ENCODE measurements at places on chromosomes 7 and 10.

- no peak for DNase-seq
Measured at GRCh38 chr7:106927536-106927935, 62.5 kb downstream of the PIK3CG start.

- no peak for DNase-seq
Measured at GRCh38 chr7:14125998-14126397, 136.5 kb upstream of the ETV1 start.

DNA sequence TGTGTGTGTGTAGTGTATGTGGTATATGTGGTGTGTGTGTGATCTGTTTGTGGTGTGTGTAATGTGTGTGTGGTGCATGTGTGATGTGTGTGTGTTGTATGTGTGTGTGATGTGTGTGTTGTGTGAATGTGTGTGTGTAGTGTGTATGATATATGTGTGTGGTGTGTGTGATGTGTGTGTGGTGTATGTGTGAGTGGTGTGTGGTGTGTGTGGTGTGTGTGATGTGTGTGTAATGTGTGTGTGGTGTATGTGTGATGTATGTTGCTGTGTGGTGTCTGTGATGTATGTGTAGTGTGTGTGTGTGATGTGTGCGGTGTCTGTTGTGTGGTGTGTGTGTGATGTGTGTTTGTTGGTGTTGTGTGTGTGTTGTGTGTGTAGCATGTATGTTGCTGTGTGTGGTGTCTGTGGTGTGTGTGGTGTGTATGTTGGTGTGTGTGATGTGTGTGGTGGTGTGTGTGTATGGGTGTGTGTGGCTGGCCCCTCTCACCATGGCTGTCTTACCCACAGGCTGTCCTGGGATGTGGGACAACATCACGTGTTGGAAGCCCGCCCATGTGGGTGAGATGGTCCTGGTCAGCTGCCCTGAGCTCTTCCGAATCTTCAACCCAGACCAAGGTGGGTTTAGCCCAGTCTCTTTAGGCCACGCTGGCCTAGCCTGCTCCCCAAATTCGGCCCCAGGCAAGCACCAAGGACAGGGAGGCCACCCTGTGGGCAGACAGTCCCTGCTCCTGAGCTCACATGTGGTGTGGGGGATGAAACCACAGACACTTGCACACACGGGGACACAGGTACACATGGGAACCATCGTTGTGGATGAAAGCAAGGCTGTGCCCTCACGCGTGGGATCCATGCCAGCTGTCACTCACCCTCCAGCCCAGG lies 25.6 kb downstream of the ADCYAP1R1 start:
- DNase-seq: no peak

DNA sequence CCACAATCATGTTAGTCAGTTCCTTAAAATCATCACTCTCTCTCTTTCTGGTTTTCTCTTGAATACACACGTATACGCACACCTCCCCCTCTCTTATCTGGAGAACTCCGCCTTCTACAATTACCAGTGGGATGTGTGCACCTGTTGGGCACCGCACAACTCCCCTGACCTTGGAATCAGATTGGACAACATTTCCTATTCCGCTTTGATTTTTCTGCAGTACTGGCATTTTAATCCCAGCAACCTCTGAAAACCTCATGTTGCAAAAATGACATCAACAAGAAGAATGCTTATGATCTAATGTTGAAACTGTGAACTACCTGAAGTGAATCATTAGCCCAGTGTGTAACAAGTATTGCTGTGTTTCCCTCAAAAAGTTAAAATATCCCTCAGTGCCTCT lies 109.6 kb downstream of the KIAA1217 start:
- no peak for DNase-seq

- no peak for DNase-seq
Measured at GRCh38 chr10:109922358-109922975, 844 bp downstream of the XPNPEP1 start.

DNA sequence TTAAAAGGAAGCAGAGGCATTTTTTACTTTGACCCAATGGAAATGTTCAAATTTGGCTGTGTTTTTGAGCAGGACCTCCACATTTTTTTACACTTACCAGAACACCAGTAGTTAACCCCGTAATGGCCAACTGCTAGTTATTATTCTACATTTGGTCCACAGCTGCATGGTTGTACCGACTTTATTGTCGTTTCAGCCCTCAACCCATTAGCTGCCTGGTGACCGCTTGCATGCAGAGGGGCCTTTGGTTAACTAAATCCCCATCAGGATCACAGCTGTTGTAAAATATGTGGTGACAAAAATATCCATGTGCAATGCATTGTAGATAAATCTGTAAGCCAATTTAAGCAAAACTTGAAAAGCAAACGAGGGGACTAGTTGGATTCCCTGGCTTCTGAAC lies 342.2 kb upstream of the MEOX2 start:
- no peak for DNase-seq

DNA sequence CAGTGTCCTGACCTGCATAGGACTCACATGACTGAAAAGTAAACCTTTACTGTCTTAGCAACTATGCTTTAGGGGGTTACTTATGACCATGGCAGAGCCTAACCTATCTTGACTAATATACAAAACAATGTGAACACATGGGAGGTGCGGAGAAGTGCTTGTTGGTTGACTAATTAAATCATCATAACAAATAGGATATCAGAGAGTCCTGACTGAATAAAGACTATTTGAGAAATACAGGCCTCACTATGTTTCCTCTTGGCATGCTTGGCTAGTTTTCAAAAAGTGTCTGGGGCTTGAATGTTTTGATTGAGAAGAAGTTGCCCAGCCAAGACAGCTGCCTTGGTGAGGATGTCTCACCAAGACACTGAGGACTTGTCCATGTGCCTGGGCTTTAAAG lies 104.4 kb upstream of the PHYHIPL start:
- DNase-seq: no peak

DNA sequence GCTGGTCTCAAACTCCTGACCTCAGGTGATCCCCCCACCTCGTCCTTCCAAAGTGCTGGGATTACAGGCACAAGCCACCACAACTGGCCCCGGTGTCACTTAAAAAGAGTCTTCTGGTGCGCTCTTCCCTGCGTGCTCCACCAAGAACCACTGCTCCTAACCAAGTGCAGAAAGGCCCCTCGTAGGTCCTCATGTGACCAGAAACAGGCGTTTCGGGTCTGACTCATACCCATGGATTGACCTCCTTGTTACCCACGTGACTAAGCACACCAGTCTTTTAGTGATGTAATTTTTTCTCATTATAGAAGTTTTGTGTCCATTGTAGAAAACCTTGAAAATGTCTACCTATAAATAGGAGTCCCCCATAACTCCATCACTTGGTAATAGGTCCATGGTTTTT lies 13.9 kb downstream of the FKBP6 start:
- DNase-seq: no peak

DNA sequence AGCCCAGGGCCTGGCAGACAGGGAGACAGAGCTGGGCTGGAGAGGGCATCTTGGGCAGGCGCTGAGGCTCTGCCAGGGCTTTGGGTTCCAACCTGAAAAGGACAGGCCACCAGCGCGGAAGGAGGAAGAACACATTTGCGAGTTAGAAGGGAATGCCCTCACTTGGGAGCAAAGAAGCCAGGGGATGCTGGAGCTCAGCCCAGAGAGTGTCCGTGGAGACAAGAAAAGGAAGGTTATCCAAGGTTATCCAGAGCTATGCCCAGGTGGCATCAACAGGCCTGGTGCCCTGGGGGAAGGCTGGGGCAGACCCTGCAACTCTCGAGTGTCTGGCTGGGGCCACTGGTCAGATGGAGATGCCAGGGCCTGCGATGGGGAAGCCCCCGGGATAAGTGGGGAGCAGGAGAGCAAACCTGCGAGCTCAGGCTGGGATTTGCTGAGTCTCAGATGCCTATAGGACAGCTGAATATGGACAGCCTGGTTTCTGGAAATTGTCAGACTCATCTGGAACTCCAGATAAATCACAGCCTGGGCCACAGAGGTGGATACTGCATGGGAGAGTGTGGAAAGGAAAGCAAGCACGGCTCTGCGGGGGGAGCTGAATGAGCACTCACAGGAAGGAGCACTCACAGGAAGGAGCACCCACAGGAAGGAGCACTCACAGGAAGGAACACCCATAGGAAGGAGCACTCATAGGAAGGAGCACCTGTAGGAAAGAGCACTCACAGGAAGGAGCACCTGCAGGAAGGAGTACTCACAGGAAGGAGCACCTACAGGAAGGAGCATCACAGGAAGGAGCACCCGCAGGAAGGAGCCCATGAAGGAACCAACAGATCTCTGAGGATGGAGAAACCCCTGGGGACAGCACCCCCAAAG lies 152.1 kb downstream of the ADAM12 start:
- no peak for DNase-seq

DNA sequence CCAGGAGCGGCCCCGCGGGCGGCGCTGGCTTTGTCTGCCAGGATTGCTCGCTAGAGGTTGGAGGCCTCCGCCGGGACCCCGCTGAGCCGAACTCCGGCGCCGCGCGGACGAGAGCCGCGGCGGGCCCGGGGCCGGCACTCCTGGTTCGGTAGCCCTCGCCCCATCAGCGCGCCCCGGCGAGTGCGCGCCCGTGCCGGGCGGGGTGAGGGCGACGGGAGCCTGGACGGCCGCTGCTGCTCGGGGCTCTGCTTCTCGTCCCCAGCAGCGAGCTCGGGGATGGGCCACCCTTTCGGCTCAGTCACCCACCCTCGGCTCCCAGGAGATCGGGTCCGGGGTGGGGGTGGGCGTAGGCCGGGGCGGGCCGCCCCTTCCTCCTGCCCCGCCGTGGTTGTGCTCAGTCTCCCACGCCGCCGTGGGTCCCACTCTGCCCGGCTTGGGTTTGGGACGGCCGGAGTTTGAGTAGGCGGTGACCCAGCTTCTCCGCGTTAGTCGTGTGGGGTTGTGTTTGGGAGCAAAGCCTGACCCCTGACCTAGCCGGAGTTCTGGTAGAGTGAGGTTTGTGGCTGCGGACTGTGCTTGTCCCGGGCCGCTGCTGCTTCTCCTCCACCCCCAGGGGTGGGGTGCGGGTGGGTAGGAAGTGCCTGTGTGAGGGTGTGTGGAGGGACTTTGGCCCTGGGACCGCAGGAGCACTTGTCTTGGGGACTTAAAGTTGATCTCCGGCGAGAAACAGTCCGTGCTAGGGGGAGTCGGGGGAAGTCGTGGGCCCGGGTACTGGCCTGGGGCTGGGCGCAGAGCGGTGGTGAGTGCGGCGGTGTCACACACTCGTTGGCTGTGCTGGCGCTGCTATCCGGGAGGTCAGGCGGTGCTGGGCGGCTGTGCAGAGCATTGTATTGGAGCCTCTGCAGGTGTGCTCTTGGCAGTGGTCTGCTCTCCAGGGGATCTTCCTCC lies 677 bp downstream of the TSPAN14 start:
- no peak for DNase-seq

DNA sequence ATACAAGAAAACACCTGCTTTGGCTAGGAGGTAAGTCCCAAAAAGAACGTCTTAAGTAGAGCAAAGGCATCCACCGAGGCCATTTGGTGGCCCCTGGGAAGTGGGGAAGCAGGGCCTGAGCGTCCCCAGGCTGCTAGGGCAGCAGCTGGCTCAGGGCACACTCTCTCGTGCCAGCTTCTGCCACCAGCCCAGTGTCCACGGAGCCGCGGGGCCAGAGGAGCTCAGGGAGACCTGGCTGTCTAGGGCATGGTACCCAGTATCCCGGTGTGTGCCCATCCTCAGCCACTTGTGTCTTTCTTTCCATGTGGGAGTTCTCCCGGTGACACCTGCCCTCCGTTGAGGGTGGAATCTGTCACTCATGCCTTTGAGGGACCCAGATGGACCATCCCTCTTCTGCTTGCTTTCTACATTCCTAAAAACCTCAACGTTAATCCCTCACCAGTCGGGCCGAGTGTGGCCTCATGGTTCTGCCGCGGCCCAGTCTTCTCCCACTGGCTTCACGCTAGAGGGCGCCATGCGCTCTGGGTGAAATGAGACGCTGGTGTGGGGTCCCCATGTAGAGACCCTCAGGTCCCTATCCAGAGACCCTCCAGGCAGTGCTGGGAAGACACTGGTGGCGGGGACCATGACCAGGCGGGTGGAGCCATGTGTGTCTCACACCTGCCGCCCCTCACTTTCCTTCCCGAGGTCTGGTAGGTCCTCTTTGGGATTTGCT lies 9.5 kb upstream of the AP5Z1 start:
- DNase-seq: no peak

DNA sequence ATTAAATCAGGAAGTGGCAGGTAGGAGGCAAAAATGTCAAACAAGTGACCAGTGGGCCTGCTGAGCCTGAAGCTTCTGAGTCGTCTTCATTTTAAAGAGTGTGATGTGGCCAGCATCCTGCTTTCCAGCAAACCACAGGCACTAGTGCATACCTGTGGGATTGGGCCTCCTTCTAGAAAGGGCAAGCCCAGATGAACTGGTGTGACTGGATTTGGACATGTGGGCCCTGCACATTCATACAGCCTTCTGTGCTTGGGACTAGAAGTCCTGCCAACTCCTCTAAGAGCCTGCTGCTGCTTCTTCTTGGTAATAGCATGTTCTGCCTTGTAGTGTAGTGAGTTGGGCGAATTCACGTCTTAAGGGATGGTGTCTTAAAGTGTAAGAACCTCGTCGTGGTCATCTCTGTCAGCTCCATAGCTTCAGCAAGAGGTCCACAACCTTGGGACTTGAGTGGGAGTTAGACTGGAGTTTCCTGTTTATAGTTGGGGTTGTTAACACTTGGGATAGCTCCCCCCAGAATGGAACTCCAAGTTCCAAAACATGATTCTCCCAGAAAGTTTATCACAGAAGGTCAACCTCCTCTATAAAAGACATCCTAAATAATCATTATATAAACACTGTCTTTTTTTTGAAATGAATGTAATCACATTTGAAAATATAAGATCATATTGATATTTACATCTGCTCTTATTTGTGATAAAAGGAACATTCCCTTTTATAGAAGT lies 11.2 kb downstream of the BMPER start:
- DNase-seq: no peak

GRCh38 chr10:45464958-45465567 lies 91.0 kb downstream of the ALOX5 start:
- DNase-seq: no peak

All from NCI-H2107 (cell line).